ENCODE measurements at places on chromosomes 1 and 21.

GRCh38 chr1:30353637-30354036 lies 369.7 kb downstream of the MATN1 start:
- no peak for DNase-seq

DNA sequence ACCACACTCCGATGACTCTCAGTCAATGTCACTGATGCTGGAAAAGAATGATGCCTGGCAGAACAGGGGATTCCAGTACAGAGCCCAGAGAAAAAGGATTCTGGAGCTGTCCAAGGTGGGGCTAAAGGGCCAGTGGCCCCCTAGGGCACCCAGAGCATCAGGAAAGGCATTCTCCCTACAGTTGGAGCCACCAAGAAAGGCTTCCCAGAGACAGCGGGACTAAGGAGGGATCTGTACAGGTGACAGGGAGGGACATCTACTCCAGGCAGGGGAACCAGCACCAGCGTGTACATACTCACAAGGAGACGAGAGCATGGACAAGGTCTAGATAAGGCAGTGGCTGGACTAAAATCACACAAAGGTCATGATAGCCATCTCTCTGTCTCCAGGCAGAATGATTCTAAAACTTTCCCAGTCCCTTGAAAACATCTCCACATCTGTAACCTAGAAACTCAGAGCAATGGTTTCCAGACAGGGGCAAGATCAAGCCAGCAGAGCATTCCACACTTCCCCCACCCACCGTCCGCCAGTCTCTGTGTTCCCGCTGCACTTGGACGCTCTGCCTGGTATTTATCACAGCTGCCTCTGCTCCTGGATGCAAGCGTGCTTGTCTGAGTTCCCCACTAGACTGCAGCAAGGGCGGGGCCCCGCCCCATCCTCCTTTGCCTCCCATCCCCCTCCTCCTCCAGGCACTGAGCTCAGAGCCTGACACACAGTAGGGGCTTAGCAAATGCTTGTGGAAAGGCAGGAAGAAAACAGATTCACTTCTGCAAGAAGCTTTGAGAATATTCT lies 111.6 kb upstream of the ZC3H12A start:
- DNase-seq, result no peak

DNA sequence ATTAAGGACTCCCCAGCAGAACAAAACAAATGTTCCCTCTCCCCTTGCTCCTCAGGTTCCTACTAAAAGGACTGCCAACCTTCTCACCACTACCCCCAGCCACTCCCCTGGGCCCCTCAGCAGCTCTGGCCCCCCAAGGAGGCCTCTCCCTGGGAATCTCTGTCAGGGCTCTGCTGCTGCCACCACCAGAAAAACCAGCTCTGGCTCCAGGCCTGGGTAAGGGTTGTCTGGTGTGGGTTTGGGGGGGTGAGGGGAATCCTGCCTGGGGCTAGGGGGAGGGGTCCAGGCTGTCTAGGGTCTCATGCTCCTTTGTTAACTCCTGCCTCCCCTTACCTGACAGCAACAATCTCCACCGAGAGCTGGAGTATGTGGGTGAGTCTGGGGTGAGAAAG lies 4.8 kb downstream of the NECTIN4 start:
- DNase-seq, result no peak

DNA sequence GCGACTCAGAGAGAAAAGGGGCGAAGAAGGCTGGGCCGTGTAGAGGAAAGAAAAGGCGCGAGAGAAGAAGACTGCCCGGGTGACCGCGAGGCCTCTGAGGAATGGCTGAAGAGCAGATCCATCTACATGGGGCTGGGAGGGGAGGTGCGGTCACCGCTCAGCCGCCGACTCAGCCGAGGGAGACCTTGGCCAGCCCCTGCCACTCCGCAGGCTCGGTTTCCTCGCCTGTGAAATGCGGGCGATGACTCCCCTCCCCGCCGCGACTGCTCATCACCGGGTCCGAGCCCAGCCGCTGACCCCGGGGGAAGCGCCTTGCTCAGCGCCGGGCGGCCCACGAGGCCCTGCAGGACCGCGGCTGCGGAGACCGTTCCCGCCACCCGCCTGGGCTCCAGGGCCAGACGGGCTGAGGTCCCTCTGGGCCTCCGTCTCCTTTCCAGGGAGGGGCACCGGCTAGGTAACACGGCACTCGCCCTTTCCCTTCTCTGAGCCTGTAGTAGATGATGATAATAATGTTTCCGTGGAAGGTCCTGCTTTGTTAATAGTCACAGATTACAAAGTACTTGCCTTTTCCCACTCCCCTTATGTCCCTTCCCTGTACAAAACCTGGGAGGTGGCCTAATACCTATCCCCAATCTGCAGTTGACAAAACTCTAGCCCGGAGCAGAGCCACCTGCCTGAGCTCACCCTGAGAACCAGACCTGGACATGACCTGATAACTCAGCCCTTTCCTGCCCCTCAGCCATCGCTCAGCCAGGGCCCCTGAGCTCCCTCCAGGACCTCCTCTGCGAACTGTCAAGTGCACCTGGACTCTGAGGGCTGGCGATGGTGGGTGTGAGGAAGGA lies 1.6 kb upstream of the BSND start:
- no peak for DNase-seq

GRCh38 chr1:166944186-166944967 lies 31.0 kb downstream of the ILDR2 start:
- no peak for DNase-seq

DNA sequence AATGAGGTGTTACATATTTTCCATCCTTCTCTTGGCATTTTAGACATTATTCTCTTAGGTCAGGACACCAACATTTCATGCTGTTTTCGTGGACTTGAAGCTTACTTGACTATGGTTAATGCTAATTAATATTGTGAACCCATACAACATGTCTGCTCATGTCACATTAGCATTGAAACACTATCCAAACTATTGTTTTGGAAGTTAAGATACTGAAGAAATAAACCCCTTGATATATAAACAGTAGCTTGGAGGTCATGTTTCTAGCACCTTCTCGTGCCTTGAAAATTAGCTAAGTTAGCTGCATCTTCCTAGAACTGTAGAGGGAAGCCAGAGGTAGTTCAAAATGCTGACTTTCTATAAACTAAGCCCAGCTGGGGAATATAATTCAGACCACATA lies 288.8 kb downstream of the LTN1 start:
- DNase-seq, result no peak

- no peak for DNase-seq
Observed at GRCh38 chr1:161484613-161485012, 20.6 kb upstream of the FCGR2A start.

- no peak for DNase-seq
Observed at GRCh38 chr1:29825941-29826415, 589.7 kb downstream of the PTPRU start.

DNA sequence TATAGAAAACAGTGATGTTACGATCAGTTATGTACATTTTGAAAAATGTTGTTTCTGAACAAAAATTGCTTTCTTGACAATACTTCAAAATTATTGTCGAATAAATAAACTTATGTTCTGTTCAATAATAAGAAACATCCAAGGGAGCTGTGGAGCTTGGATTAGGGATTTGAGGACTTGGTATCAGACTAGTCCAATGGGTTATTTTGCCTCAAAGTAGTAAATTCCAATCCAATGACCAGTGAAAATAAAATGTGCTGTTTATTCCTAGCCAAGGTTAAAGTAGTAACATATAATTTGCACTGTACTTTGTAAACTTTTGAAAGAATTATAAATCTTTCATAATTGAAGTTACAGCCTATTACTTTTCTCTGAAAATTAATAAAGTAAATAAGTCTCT lies 79.1 kb upstream of the IVNS1ABP start:
- no peak for DNase-seq

- peak; percentile 51 for DNase-seq
Observed at GRCh38 chr1:12166834-12167492, at the start of gene TNFRSF1B. Gene TNFRSF1B (plus strand): TSS chr1:12166991. CDS start chr1:12167092, 101 bp downstream.

GRCh38 chr1:200512191-200512590 lies 102.4 kb upstream of the ZNF281 start:
- no peak for DNase-seq

DNA sequence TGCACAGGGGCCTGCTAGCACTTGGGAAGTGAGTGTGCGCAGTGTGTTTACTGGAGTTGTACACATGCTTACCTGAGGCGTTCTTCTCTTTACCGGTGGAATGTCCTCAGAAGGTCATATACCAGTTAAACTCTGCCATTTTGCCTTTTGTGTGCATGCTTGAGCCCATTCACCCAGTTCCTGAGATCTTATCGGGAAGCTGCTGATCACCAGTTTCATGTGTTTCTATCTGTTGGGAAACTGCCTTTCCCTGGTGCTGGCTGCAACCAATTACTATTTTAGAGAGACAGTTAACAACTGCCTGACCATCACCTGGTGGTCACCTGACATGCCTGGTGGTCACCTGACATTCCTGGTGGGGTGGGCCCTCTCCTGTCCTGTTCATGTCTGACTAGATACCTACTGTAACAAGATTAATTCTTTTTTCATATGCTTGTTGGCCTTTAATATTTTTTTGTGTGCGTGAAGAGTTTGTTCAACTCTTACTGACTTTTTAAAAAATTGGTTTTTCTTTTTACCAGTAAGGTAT lies 137.0 kb downstream of the RASAL2 start:
- DNase-seq, result no peak

- DNase-seq, result no peak
Observed at GRCh38 chr1:177270863-177271262, 100.1 kb downstream of the BRINP2 start.

DNA sequence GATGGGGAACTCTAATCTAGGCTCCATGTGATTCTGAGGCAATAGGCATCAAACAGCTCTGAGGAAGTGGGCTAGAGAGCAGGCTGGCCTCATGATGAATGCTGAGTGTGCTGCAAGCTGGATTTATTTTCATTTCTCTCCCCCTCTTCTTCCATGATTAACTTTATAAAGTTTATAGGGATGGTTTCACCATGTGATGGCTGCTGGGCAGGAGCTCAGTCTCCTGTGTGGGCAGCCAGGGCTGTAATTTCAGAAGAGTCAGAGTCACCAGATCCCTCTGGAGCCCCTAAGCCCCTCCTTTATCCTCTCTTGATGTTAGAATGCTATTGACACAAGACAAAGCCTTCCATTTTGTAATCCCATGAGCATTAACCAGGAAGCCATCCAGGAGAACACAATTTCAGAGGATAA lies 143.6 kb downstream of the CNIH3 start:
- DNase-seq, result no peak

DNA sequence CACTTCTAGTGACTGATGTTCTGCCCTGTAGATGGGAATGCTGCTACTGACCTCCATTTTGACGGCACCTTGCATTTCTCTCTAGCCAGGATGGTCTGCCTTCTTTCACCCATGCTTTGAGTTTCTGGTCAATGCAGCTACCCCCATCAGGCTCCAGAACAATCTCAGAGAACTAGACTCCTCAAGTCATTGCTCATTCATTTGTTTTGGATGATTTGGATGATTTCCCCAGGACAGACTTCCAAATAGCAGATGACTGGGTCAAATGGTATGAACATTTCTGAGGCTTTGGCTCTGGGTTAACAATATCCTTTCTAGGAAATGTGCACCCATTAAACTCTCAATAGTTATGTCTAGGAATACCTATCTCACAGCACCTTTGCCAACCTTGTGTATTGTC lies 63.9 kb downstream of the CSMD2 start:
- no peak for DNase-seq

DNA sequence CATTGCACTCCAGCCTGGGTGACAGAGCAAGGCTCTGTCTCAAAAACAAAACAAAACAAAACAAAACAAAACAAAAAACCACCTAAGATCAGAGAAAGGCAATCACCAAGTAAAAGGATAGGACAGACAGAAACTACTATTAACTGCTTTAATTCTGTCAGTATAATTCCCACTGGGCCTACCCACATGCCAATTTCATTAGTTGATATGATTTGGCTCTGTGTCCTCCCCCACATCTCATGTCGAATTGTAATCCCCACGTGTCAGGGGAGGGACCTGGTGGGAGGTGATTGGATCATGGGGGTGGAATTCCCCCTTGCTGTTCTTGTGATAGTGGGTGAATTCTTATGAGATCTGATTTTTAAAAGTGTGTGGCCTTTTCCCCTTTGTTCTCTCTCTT lies 27.2 kb upstream of the CAPZB start:
- DNase-seq, result no peak

DNA sequence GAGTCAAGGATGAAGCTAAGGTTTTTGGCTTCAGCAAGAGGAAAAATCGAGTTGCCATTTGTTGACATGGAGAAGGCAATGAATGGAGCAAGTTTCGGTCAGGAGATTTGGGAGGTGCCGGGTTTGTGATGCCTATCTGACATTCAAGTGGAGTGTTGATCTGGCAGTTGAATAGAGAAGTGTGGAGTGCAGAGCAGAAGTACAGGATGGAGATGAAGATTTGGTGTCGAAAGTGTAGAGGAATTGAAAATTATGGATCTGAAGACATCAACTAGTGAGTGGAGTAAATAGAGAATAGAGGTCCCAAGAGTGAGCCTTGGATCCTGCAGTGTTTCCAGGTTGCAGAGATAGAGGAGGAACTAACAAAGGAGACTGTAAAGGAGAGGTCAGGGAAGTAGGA lies 25.9 kb downstream of the CITED4 start:
- no peak for DNase-seq

DNA sequence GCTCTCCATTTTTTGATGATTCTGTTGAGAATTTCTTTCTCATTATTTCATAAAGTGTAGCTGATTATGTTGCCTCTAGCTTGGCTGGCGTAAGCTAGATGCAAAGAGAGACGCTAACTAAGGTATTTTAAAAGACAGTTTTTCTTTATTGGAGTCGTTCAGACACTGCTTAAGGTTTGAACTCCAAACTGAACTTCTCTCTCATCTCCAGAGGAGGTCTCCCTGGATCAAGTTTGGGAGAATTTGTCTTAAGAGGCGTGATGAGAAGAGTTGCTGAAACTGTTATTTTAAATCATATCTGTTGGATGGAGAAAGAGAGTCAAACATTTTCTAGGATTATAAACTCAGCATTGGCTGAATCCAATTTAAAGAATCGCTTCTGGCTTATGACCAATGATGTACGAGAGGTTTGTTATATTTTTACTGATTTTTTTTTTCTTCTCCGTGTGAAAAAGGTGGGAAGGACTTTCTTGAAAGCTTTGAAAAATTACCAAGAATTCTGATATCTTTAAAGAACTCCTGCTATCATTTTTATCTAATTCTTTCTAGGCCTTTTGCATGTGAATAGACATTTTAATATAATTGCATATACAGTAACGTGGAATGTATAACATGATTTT lies 34.0 kb downstream of the MAP3K7CL start:
- no peak for DNase-seq

DNA sequence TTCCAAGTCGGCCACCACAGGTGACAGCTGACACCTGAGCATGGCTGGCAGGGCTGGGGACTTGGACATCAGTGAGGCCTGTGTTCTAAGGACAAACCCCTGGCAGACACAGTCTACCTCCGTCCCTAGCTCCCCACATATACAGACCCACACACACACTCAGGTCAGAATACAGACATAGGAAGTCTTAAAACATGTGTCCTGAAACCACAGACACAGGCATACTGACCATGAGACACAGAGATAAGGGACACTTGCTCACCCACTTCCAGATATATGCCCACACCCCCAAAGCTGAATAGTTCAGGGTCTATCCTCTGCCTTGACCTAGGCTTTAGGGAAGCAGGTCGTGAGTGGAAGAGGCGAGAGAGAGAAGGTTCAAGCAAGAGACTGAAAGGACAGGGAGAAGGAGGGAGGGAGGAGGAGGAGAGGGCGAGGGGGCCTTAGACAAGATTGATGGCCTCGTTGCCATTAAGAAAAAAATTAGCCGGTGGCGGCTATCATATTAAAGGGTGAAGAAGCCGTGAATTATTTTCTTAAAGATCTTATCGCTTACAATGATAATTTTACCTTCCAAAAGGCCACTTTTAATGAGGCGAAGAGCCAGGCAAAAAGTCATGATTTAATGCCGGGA lies 49.9 kb downstream of the TMEM53 start:
- DNase-seq, result no peak

- no peak for DNase-seq
Observed at GRCh38 chr21:20998456-20998789, 214 bp downstream of the NCAM2 start.

GRCh38 chr1:193104502-193104906 lies 710 bp downstream of the GLRX2 start:
- no peak for DNase-seq

All from memory B cell (primary cell).